ENCODE measurements at places on chromosomes 3 and 15.

GRCh38 chr3:128620268-128620691 lies 30.3 kb downstream of the RPN1 start:
- DNase-seq, result no peak

- no peak for DNase-seq
These were observed 39.1 kb downstream of the SOX14 start for GRCh38 chr3:137803215-137803614.

GRCh38 chr3:23662079-23662617 lies 143.6 kb upstream of the UBE2E1 start:
- no peak for DNase-seq

- DNase-seq, result peak; percentile 59
These were observed 775.6 kb downstream of the ROBO2 start for GRCh38 chr3:77815467-77815866.

DNA sequence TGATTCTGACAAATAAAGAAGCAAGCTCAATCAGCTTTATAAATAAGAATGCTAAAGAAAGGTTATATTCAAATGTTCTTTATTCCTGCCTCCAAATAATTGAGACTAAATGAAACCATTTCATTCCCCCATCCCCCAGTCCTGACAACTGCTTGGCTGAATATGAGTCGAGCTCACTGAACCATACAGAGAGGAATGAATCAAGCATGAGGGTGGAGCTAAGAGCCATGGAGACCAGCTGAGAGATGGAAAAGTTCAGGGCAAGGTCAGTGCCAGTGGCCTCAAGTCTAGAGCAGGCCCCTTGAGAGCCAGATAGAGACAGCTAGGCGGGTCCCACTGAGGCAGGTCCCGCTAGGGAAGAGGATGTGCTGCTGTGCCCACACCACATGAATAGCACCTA lies 188.7 kb upstream of the EIF1B start:
- no peak for DNase-seq

DNA sequence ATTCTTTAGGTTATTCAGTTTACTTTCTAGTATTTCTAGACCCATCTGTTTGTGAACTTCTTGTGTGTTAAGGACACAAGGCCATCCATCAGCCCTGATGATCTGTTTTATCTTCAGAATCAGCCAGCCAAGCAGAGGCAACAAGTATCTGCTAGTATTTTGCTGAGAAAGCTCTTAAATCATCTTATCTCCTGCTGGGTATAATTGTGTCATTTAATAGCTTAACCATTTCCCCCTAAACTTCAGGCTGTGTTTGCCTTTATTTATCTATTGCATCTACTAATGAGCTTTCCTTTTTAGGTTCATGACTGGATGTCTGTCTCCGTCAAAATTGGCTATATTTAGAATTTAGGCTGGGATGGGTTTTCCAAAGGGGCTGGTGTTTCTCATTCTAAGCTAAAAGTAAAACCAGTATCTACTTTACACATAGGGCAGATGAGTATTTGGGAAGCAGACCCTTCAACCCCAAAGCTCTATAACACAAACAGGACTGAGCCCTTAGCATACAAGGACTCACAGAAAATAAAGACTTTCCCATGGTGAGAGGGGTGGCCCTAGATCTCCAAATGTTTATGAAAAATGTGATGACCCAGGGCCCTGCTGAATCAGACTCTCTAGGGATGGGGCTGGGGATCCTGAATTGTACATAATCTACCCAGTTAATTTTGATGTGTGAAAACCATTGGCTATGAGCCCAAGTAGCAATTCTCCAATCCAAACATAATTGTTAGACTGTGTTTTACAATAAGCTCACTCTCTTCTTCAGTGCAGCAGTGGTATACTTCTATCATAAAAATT lies 65.3 kb upstream of the PSMD6 start:
- DNase-seq, result no peak

DNA sequence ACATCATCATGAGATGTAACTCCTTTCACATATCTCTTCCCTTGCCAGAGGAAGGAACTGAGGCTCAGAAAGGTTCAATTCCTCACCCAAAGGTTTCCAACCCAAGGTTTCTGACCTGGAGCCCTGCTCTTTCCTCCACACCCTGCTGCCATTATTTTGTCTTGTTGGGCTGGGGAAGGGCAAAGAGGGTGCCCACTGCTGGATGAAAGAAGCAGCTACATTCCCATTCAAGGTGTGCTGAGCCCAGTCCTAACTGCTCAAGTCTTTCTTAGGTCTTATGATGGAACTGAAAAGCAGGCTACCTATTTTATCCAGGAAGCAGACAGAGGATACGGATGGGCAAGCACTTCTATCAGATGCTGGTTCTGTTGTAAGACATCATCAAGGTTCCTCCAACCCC lies 258.0 kb upstream of the CTDSPL start:
- DNase-seq, result no peak

GRCh38 chr15:94231723-94232468 lies 535 bp downstream of the MCTP2 start:
- no peak for DNase-seq

DNA sequence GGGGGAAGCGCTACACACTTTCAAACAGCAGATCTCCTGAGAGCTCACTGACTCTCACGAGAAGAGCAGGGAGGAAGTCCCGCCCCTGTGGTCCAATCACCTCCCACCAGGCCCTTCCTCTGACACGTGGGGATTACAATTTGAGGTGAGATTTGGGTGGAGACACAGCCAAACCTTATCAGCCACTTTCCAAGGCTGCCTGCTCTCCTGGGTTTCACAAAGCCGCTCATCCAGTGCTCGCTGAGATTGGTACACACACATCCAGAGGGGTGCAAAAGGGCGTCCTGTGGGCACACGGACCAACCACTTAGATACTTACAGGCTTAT lies 23.1 kb downstream of the XXYLT1 start:
- no peak for DNase-seq

DNA sequence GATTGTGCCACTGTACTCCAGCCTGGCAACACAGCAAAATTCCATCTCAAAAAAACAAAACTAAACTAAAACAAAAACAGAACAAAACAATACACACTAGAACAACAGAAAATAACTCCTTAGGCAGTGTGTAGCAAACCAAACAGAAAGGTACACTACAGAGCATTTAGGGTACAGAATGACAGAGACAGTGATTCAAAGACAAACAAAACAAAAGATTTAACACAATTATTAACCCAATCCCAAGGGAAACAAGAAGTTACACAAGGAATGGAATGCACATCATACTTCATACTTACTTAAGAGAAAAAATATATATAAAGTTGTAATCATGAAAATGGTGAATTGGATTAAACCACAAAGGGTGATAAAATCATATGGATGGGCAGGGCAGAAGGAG lies 12.9 kb downstream of the SLC25A20 start:
- DNase-seq, result no peak

DNA sequence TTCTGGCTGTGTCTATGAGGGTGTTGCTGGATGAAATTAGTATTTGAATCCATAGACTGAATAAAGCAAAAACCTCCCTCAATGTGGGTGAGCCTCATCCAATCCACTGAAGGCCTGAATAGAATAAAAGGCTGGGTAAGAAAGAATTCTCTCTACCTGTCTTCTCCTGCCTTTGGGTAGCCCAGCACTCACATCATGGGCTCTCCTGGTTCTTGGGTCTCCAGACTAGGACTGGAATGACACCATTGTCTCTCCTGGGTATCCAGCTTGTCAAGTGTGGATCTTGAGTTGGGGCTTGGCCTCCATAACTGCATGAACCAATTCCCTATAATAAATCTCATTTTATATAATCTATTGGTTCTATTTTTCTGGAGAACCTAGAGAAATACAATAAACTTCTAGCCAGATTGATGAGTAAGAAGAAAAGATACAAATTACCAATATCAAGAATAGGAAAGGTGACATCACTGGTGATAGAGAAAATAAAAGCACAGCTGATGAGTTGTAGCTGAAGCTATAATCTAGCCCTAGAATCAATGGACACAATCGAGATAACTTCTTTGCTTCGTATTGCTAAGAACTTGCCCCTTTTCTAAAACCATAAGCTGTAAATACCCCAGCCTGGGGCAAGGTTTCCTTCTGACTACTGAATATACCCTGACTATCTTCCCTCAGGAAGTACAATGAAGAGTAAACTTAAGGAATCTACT lies 106.4 kb downstream of the ANO10 start:
- DNase-seq, result no peak

GRCh38 chr3:63042833-63043232 lies 167.6 kb upstream of the CADPS start:
- no peak for DNase-seq

- no peak for DNase-seq
These were observed 95.7 kb upstream of the C3orf80 start for GRCh38 chr3:160129459-160130061.

DNA sequence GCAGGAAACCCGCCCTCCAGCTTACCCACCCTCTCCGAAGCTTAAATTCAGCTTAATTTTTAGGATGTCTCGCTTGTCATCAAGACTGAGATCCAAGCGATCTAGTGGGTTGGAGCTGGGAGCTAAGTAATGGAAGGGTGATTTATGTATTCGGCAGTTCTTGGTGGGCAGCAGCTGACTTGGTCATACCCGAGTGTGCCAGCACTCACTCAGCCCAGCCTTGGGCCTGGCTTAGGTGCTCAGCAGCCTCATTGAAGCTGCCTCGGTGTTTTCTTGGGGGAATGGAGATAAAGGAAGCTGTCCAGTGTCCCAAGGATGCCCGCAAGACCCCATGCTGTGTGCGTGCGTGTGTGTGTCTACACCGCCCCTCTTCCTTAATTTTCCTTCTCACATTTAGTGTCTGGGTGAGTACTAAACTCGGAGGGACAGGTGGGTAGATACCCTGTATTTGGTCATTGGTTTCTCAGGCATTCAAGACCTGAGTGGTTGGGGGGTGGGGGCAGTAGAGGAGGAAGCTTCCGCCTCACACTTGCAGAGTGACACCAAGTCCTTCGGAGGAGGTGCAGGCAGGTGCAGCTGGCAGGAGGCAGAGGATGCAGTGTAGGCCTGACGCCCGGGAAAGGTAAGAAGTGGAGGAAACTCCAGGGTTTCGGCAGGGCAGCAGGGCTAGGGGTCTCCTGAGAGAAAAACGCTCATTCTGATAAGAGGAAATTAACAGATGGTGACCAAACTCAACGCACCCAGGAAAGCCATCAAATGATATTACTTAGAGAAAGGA lies 92.8 kb downstream of the PCSK6 start:
- DNase-seq, result no peak

DNA sequence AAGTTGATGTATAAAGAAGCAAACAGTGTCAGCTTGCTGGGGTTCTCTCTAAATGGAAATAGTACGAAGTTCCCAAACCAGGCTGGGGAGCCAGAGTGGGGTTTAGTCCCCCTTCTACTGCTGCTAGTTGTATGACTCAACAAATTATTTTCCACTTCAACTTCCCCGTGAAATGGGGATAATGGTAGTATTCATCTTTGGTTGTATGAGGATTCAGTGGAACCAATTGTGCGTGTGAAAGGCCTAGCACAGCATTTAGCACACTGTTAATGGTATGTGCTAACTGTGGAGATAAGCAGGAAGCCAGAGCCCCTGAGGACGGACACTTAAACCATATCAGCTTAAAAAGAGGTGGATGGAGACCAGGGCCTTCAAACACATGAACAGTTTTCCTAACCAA lies 4.2 kb downstream of the SORD start:
- no peak for DNase-seq

DNA sequence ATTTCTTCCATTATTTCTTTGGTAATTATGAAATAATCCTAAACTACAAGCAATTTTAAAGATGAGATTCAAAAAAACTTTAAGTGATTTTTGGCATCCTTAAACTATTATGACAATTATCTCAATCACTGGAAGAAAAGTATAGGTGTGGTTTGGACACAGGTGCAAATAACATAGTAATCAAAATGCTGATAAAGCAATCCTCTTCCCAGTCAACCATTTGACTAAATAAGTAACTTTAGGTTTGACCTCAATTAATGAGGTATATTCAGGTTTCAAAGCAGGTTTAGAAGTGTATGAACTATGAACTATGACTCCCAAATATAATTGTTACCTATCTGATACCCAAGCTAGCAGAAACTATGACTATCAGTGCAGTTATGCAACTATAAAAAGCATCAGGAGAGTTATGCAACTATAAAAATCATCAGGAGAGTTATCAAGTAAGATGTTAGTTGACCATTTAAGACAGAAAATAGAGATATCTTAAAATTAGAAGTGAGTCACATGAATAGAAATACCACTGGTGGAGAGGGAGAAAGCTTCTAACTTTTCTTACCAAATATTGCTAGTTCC lies 8.9 kb upstream of the CNTN3 start:
- DNase-seq, result no peak

DNA sequence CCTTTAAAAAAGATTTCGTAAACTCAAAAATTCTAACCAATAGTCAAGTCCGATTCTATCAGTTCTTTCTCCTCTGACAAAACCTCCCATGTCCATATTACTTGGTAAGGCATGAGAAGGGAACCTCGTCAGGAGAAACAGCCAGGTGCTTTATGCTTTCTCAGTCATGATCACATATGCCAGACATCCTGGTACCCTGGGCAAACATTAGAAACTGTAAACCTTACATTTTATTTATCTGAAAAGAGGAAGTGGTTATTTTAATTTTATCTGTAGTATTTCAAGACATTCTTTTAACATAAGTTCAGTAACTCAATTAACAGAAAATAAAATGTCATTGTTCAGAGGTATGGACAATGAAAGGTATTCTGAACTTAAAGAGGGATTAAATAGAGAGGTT lies 474.8 kb upstream of the GBE1 start:
- DNase-seq, result no peak

- peak; percentile 74 for DNase-seq
These were observed 462.0 kb downstream of the PDCD6IP start for GRCh38 chr3:34260271-34261000.

DNA sequence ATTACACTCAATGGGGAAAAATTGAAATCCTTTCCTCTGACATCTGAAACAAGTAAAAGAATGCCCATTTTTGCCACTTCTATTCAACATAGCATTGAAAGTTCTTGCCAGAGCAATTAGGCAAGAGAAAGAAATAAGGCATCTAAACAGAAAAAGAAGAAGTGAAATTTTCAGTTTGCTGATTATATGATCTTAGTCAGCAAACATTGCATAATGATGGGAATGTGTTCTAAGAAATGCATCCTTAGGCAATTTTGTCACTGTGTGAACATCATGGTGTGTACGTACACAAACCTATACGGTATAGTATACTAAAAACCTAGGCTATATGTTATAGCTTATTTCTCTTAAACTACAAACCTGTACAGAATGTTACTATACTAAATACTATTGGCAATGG lies 278.0 kb downstream of the CGGBP1 start:
- DNase-seq, result peak; percentile 20

DNA sequence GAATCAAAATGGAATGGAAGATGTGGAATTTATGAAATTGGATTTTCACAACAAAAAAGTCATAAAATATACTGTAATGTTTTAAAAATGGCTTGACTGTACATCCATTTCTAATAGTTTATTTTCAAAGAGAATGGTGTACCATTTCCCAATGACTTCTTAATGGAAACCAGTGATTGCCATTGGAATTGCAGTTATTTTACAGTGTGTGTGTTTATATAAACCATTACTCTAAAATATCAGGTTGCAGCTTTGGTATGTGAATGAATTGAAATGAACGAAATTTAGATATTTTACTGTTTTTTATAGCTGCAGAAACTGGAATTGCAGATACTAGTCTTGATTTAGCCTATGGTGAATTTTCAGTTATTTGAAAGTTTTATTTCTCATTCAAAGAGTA lies 165.6 kb downstream of the UBE2E2 start:
- no peak for DNase-seq

GRCh38 chr3:52237657-52238172 lies 1.2 kb downstream of the TWF2 start:
- peak; percentile 62 for DNase-seq

GRCh38 chr3:127458696-127459604 lies 131.6 kb downstream of the TPRA1 start:
- DNase-seq, result peak; percentile 61

Data from T47D (cell line).